ENCODE measurements at places on chromosomes 7 and 10.

DNA sequence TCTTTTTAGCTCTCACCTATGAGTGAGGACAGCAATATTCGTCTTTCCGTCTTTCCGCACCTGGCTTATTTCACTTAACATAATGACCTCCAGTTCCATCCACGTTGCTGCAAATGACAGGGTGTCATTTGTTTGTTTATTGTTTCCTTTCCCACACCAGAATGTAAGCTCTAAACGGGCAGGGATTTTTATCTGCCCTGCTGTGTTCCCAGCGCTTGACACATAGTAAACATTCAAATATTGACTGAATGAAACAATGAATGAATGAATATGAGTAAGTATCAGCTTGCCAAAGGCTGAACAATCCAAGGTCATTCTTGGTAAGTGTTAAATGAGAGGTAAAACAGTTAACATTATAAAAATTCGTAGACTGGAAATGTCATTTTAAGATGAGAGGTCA, 12.8 kb downstream of the SH3PXD2A start:
- no peak overlapping the region for H3K4me3 ChIP-seq
- no peaks in the 10 kb centered on the region for H3K27me3 ChIP-seq
- no peak for DNase-seq
- H3K4me1 ChIP-seq: peaks cover 16% of the 10 kb centered on the region
- no peak overlapping the region for H3K27ac ChIP-seq

DNA sequence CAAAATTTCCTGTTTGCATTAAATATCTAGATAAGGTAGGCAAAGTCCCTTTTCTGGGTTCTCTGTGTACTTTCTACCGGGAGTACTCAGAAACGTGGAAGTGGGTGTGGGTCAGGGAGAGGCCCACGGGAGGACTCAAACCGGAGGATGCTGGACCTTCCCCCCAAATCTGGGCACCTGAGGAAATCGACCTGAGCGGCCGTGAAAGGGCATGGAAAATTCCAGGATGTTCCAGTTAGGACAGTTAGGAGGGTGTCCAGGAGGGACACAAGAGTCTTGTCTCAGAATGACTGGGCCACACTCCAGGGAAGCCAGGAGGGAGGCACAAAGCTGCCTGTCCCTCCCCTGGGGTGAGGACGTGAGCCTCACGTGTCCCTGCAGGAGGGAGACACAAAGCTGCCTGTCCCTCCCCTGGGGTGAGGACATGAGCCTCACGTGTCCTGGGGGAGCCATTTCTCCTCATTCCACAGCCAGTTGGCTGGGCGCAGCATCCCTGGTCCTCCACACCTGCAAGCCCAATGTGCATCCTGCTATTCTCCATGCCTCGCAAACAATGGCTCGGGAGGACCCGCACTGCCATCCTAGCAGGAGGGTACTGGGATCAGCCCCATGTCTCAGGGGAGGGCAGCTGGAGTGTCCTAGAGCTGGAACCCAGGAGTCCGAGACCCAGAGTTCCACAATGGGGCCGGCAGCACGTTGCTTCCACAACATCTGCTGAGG, 190.5 kb upstream of the PPP2R2D start:
- H3K4me3 ChIP-seq: no peak overlapping the region
- H3K36me3 ChIP-seq: no peaks in the 10 kb centered on the region
- no peak for DNase-seq
- no peak overlapping the region for H3K27ac ChIP-seq

DNA sequence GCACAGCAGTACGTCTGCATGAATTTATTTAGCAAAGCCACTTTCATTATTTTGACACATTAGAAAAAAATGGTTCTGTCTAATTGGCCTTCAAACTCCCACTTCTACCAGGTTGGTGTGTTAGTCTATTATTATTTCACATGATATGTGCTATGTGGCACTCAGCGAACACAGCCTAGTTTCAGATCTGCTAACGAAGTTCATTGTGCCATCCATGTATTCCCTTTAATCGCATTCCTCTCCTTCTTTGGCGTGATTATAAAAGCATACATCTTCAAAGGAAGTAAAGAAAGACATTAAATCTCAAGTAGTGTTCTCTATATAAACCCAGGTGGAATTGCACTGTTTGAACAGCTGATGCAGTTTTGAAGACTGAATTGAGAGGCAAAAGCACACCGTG, 96.4 kb upstream of the CACNA2D1 start:
- no peaks in the 10 kb centered on the region for H3K27me3 ChIP-seq
- H3K4me1 ChIP-seq: no peaks in the 10 kb centered on the region

- no peaks in the 10 kb centered on the region for H3K4me1 ChIP-seq
- H3K27ac ChIP-seq: no peak overlapping the region
- DNase-seq: no peak
- H3K27me3 ChIP-seq: no peaks in the 10 kb centered on the region
- no peak overlapping the region for H3K4me3 ChIP-seq
- H3K36me3 ChIP-seq: no peaks in the 10 kb centered on the region
Observed at GRCh38 chr10:95363303-95363912, 72.6 kb upstream of the PDLIM1 start.

- no peaks in the 10 kb centered on the region for H3K36me3 ChIP-seq
- H3K4me1 ChIP-seq: no peaks in the 10 kb centered on the region
- DNase-seq: no peak
- H3K27ac ChIP-seq: no peak overlapping the region
Observed at GRCh38 chr7:157293413-157293788, 43.4 kb upstream of the DNAJB6 start.

DNA sequence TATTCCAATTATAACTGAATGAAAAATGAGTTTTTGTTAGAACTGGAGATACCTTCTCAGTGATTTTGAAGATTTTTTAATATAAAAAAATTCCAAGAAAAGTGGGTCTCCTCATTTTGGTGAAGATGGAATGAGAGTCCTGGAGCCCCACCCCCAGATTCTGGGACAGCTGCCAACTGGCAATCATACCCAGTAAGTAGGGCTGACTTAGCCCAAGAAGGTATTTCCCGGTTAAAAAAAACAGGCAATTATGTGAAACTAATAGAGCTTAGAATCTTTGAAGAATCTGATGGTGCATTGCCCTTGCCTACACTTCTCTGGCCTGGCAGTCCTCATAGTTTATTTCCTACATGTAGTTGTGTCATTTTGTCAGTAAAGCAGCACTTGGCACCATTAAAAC, 52.8 kb upstream of the VWDE start:
- H3K27me3 ChIP-seq: no peaks in the 10 kb centered on the region
- H3K4me1 ChIP-seq: no peaks in the 10 kb centered on the region
- no peak overlapping the region for H3K27ac ChIP-seq
- no peaks in the 10 kb centered on the region for H3K36me3 ChIP-seq
- DNase-seq: no peak

DNA sequence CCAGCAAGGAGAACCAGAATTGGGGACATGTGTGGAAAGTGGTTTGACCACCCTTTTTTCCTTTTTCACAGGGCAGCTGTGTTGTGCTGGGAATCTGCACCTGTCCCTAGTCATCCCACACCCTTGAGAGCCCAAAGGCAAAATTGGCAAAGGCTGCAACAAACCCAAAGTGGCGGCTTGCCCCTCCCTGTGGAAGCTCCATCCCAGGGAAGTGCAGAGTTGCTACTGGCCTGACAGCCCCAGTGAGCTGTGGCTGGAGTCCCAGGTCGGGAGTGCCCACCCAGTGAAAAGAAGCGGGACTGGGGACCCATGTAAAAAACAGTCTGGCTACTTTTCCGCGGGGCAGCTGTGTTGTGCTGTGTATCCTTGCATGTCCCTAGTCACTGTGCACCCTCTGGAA, 109.1 kb upstream of the GRM3 start:
- no peak overlapping the region for H3K27ac ChIP-seq
- H3K4me1 ChIP-seq: no peaks in the 10 kb centered on the region
- H3K4me3 ChIP-seq: no peak overlapping the region
- no peaks in the 10 kb centered on the region for H3K36me3 ChIP-seq

- no peak for DNase-seq
- H3K27ac ChIP-seq: no peak overlapping the region
- H3K36me3 ChIP-seq: no peaks in the 10 kb centered on the region
- no peaks in the 10 kb centered on the region for H3K4me1 ChIP-seq
Observed at GRCh38 chr10:42475168-42476098, 162.9 kb downstream of the ZNF33B start.

DNA sequence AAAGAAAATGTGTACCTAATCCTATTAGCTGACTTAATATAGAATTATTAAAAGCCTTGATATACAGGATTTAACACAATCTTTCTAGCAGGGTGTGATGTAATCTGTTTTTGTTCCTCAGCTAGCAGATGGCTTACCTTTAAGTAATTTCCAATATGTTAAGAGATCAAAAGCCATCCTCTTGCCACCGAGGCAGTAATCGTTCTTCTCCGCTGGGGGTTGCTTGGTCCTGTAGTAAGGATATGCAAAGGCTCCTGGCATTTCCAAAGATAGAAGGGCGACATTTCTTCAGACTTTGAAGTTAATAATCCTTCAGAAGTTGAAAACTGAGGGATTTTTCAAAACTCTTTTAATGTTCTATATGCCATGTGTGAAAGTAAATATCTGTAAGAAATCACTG, 156.4 kb downstream of the FZD1 start:
- H3K36me3 ChIP-seq: no peaks in the 10 kb centered on the region
- no peaks in the 10 kb centered on the region for H3K4me1 ChIP-seq
- H3K27ac ChIP-seq: no peak overlapping the region
- no peak overlapping the region for H3K4me3 ChIP-seq
- DNase-seq: no peak

DNA sequence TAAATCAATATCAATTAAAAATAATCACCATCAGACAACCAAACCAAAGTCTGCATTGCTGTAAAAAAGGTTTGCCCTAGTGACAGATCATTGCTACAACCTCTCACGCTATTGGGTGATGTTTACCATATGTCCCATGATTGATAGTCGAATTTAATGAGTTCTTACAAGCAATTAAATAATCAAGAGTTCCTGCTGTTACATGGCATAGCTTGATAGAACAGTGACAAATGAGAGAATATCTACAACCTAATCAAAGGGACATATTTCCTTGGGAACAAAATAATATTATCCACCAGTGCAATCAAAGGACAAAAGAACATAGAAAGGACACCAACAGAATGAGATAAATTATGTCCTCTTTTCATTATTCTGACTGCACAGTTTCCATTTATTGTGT, 387.4 kb downstream of the ETV1 start:
- H3K27me3 ChIP-seq: no peaks in the 10 kb centered on the region
- no peak overlapping the region for H3K27ac ChIP-seq
- DNase-seq: no peak
- no peaks in the 10 kb centered on the region for H3K36me3 ChIP-seq
- H3K4me3 ChIP-seq: no peak overlapping the region
- H3K4me1 ChIP-seq: no peaks in the 10 kb centered on the region

Data from effector memory CD4-positive, alpha-beta T cell (primary cell).